ENCODE measurements at places on chromosomes 4 and X.

DNA sequence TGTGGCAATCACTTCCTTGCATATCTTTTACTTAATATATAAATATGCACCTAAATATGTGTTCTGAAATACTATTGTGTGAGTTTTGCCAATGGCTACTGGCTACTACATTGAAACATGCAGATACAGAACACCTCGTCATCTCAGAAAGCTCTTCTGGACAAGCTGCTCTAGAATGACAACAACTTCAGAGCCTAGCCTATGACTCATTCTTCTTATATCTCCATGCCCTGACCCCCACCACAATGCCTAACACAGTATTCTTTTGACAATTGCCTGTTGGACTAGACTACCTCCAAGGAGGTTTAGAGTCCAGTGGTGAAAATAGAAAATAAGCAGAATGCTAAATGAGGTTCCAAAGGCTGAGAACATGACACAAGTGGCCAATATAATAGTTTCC is 17.6 kb upstream of the DMP1 start:
- no peak for DNase-seq

- no peak for DNase-seq
Measured at GRCh38 chr4:11341337-11342043, 87.2 kb downstream of the HS3ST1 start.

DNA sequence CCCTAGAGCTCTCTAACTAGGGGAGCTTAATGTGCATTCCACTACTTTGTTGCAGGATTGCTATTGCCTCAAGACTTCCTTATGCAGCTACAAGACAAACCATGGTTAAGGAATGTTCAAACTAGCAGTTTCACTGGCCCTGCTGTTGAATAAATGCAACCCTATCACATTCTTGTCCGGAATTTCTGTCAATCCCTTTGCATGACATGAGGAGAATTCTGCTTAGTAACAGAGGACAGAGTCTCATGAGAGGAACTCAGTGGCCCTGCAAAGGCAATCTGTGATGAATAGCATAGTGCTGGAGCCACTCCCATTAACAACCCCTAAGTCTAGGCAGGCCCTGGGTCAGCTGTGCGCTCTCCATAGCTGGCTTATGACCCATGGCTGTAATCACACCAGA is 30.7 kb upstream of the SGMS2 start:
- DNase-seq: no peak

GRCh38 chr4:101885574-101885973 is 95.0 kb downstream of the BANK1 start:
- DNase-seq: no peak

DNA sequence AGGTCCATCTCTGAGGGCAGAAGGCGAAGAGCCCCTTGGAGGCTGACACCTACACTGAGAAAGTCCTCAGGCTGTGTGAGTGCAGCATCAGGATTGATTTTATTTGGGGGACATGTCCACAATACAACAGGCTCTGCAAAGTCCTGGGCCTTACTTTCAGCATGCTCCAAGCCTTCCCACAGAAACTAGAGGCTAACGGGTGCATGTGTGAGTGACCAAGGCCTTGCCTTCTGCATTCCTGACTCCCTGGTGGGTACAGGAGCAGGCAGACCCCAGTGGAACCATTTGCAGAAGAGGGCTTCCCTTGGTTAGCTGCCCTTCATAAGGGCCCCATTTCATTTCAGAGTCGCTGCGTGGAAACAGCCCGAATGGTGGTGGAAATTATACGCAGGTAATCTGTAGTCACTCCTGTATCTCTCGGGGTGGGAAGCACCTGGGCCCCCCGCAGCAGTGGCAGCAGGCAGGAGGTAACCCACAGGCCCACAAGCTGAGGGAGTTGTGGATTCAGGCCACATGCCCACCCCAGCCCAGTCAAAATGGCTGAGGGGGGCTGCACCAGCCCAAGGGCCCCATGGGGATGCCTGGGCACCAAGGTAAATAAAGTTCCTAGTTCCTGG is 37.7 kb downstream of the NSG1 start:
- no peak for DNase-seq

GRCh38 chr4:102253860-102254259 is 91.4 kb downstream of the SLC39A8 start:
- no peak for DNase-seq

- no peak for DNase-seq
Measured at GRCh38 chr4:52964011-52964410, 101.9 kb downstream of the RASL11B start.

DNA sequence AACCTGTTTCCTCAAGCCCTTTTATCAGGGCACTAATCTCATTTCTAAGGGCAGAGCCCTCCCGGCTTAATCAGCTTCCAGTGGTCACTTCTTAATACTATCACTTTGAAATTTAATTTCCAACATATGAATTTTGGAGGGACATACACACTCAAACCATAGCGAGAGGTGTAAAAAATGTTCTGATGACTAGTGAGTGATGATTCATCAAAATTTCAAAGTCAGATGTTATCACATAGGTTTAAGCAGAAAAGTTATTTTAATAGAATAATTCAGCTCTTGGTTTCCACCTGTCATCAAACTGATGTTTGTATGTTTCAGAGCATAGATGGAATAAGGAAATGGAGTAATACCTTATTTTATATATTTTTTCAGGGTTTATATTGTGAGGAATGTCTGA is 161.9 kb downstream of the TLL1 start:
- DNase-seq: no peak

- DNase-seq: no peak
Measured at GRCh38 chr4:2761035-2761923, 5.1 kb upstream of the TNIP2 start.

- no peak for DNase-seq
Measured at GRCh38 chr4:126954537-126955291, 678.0 kb upstream of the INTU start.

DNA sequence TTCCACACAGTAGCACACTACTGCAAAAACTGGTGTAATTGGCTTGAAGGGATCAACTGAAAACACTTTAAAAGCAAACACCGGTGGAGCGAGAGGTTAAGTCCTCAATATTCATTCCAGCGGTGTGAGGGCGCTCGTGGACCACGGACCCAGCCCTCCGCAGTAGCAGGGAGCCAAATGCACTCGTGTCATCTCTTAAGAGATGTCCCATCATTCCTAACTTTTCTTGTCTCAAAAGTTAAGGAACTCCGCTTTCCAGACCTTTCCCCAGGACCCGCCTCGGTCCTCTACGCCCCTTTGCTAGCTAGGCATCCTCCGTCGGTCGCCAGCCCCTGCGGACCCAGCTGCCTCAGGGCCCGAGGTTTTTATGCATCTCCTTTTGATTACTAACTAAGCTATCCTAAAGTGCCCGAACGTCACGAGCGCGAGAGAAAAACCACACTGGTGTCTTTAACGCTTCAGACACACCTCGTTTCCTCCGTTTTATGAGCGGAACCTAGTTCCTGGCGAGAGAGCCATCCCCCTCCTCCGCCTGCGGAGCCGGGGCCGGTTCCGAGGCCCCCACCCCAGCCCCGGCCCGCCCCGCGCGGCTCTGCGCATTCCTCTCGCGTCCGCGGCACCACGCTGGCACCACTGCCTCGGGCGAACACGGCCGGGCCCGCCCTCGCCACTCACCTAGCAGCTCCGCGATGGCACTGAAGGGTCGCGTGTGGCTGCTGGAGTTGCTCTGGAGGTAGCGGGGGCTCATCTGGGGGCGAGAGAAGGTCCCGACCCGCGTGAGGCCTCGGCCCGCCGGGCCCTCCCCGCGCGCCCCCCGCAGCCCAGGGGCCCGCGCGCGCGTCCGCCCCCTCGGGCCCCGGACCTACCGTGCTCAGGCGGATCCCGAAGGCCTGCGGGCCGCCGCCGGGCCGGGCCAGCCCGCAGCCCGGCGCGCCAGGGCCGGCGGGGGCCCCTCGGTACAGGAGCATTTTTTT is 723 bp downstream of the MORC4 start:
- no peak for DNase-seq

GRCh38 chr4:10898072-10898471 is 213.5 kb upstream of the CLNK start:
- DNase-seq: no peak

DNA sequence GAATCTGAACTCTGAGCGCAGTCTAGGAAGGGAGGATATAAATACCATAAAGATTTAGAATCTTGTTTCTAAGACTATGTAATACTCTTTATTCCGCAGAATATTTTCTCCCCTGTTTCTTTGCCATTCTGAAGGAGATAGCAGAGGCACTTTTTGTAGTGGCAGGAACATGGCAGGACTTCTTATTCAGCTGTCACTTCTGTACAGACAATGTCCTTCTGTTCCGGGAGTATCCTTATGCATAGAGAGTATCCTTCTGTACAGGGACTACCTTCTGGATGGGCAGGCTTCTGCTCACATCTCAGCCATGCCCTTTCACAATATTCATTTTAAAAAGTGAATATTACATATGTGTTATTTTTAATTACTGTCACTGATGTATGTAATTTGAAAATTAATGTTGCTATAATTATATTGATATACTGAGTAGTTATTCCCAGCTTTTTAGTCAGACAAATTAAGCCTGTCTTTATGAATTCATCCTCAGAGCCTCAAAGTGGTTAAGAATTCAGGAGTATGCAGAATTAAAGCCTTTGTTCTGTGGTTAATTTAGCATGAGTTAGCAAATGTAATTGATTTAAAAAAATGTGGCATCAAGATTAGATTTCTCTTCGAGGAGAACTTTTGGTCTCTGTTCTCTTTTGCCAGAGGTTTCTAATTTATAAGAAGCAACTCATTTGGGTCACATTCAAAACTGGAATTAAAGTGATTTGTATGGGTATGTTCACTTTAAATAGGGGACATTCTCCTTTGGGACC is 174.4 kb downstream of the FHIP1A start:
- DNase-seq: no peak

- no peak for DNase-seq
Measured at GRCh38 chr4:123471655-123472369, 75.2 kb downstream of the SPRY1 start.

DNA sequence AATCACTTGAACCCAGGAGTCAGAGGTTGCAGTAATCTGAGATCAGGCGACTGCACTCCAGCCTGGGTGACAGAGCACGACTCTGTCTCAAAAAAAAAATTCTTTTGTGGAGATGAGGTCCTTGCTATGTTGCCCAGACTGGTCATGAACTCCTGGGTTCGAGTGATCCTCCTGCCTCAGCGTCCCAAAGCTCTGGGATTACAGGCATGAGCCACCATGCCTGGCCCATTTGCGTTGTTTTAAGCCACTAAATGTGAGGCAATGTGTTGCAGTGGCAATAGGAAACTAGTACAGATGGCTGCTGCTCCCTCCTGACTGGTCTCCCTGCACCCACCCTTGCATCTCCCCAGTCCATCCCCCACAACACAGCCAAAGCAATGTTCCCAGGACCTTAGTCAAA is 40.0 kb upstream of the APLN start:
- DNase-seq: no peak

DNA sequence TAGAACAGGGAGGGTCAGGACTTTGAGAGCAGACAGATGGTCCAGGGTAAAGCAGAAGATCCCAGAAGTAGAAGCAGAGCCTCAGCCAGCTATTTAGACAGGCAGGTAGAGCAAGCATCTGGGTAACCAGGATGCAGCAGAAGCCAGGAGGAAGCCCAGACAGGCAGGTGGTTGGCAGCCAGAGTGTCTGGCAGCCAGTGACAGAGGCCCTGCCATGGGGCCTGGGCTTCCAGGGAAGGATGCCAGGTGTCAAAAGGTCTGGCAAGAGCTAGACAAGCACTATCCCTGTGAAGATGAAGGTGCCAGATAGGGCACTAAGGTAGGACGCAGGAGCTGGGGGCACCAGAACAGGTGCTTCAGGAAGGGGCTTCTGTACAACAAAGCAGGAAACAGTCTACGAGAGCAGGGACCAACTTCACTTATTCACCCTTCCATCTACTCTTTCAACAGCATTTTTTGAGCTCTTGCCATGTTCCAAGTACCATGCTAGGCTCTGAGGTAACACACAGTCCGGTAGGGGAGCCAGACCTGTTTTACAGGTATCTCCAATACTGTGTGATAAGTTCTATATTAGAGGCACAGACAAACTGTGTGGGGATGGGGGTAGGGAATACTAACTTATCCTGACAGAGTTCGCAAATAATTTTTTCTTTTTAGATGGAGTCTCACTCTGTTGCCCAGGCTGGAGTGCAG is 38.1 kb upstream of the GJB1 start:
- DNase-seq: no peak

- no peak for DNase-seq
Measured at GRCh38 chr4:150004481-150004880, 73.8 kb upstream of the DCLK2 start.

- DNase-seq: peak; percentile 75
Measured at GRCh38 chr4:38663801-38664705, at the start of gene KLF3. Gene KLF3 (plus strand): TSS chr4:38664199. CDS start chr4:38680626, 16,427 bp downstream.

GRCh38 chr4:81522711-81523110 is 51.0 kb upstream of the RASGEF1B start:
- DNase-seq: no peak

DNA sequence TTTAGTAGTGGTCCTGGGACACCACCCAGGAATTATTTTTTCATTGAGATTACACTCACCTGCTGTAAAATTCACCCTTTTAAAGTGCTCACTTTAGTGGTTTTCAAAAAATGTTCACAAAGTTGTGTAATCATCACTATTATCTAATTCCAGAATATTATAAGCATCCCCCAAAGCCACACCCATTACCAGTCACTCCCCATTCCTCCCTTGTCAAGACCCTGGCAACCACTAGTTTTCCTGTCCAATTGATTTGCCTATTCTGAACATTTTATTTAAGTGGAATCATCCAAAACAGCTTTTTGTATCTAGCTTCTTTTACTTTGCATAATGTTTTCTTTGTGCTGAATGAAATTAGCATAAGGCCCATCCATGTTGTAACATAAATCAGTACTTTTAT is 12.7 kb upstream of the CXCL6 start:
- DNase-seq: no peak

GRCh38 chrX:77342004-77342403 is 105.2 kb upstream of the FGF16 start:
- DNase-seq: no peak

- DNase-seq: no peak
Measured at GRCh38 chrX:108165383-108166111, 74.0 kb downstream of the ATG4A start.

GRCh38 chr4:16000708-16001483 is 37.9 kb upstream of the FGFBP2 start:
- DNase-seq: no peak

- DNase-seq: no peak
Measured at GRCh38 chr4:36891971-36892370, 352.6 kb upstream of the NWD2 start.

DNA sequence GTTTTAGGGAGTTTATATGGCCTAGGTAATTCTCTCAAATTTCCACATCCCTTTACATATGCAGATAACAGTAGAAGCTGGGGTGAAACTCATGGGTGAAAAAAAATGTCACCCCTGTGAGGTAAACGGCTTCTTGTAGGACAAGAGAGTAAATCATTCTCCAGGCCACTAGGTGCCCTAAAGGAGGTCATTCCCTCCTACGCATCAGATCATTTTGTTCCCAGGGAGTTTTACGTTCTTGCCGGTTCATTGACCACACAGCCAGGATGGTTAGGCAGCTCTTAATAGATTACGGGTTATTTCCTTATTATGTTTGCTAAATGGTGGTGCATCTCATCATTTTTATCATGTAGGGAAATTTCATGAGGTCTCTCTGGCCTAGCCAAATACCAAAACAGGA is 225.8 kb upstream of the NOCT start:
- no peak for DNase-seq

GRCh38 chr4:188872809-188873208 is 733.6 kb downstream of the TRIML1 start:
- no peak for DNase-seq

Measured in stimulated activated CD8-positive, alpha-beta memory T cell treated with anti-CD3 and anti-CD28 coated beads, Interleukin-7, amount 100 ng/mL, for 1 hour (primary cell).